Activated CD8-positive, alpha-beta memory T cell treated with anti-CD3 and anti-CD28 coated beads, Interleukin-2, amount 10 ng/mL, durations not matched to agents 7 days and 5 days (primary cell): ENCODE measurements at places on chromosomes 1 and 21.

DNA sequence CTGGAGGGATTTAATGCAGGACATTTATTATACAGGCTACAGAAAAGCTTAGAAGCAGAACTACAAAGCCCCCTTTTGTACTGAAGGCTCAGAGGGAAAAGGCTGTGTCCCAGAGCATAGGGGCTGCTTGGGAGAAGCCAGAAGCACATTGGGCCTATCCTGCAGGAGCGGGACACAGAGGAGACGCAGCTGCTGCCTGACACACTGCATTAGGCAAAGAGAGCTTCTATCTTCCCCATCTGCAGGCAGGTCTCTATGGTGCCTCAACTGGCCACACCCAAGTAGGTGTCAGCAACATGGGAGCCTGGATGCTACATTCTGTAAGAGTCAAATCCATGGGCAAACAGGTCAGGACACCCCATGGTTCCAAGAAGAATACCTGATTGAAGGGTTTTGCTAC lies 595.9 kb downstream of the AJAP1 start:
- DNase-seq = no peak

- DNase-seq = no peak
Observed at GRCh38 chr1:34690269-34690668, 64.6 kb upstream of the GJB5 start.

DNA sequence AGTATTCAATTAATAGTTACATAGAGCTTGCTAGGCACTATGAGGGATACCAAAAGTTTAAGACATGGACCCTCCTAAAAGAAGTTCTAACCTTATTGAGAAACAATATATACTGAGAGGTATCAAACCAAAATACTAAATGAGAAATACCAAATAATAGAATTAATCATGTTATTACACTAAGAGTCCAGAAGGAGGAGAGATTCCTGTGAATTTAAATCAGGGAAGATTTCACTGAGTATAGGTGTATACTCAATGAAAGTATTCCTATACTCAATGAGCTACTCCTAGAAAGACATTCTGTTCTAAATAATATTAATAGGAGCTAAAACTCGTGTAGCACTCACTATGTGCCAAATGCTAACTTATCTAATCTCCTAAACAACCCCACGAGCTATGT lies 9.4 kb downstream of the CR1L start:
- no peak for DNase-seq

DNA sequence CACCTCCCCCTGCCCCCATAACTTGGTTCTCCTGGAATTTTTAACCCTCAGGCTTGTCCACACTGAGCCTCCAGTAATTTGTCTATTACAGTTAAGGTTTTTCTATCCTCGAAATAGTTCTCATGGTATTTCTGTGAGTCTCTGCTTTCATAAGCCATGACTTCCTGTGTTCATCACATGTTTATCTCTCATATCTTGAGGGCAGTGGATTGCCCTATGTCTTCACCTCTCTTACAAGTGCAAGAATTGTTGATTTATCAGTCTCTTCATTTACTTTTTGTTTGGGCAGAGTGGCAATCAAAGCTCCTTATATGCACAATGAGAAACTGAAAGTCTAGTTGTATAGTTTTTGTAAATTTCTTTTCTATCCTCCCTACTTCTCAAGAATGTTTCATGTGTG lies 328.4 kb downstream of the PLA2G4A start:
- no peak for DNase-seq

DNA sequence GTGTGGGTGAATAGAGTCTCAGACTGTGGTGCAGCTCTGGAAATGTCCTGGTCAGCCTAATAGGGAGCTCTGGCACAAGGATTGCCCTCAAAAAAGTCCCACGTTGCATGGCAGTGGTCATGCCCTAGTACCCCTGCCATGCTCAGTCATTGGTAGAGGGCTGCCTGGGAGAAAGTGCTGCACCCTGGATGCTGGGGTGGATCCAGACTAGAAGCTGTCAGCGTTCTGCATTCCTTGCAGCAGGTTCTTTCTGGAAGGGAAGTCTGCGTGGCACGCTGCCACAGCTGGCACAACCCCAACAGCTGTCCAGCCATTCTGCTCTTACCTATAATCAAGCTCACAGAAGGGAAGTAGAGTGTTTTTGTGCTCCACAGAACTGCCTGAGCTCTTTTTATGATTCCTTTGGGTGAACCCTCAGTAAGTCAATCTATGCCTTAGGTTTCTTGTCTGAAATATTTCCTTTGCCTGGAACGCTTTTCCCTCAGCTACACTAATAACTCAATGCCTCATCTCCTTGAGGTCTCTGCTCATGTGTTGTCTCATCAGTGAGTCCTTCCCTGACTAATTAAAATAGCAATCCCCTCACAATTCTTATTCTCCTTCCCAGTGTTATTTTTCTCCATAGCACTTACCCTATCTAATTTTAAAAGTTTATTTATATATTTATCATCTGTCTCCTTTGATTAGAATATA lies 61.5 kb upstream of the JAK1 start:
- DNase-seq = no peak

DNA sequence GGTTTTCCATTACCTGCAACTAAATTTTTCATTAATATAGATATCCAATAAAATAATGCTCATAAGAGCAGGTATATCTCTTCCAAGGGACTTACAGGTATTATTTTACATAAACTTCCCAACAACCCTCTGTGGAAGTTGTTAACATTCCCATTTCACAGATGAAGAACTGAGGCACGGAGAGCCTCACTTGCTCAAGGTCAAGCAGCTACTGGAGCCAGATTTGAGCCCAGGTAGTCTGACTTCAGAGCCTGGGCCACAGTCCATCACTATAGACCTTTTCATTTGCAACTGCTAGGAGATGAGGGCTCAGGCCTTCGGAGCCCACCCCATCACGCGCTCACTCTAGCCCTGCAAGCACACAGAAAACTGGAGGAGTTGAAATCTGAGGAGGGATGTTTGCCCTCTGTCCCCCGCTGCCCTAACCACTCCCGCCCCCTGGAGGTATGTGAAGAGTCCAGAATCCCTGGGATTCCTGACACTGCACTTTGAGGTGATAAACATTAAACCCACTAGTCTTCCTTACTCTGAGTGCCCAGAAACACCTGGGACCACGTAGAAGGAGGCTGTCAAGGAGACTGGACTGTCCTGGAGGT lies 11.7 kb upstream of the ALPL start:
- no peak for DNase-seq

GRCh38 chr1:170218257-170218650 lies 72.5 kb downstream of the NTMT2 start:
- DNase-seq = no peak

- no peak for DNase-seq
Observed at GRCh38 chr1:156452907-156453306, 47.7 kb downstream of the MEF2D start.

- DNase-seq = no peak
Observed at GRCh38 chr1:176826265-176826664, 338.2 kb downstream of the ASTN1 start.

GRCh38 chr1:156970017-156970416 lies 49.6 kb downstream of the LRRC71 start:
- no peak for DNase-seq
